ENCODE measurements at places on chromosomes 11 and 22. TPM values are rescaled to one million over a fixed set of nuclear protein-coding genes. Genes with fewer than 3 reads are reported as not detected.

The OR8D4 gene
- total RNA-seq = not detected

The DCHS1 gene
- total RNA-seq = 8.4 TPM

The CABP4 gene
- 0.38 TPM for total RNA-seq

The MS4A3 gene
- total RNA-seq = not detected

The CHRNA10 gene
- total RNA-seq = not detected

The MS4A6A gene
- 13.4 TPM for total RNA-seq

The NPAS4 gene
- not detected for total RNA-seq

The MYBPC3 gene
- not detected for total RNA-seq

The CCDC82 gene
- 15.6 TPM for total RNA-seq

The C2CD2L gene
- 21.7 TPM for total RNA-seq

The OR4A5 gene
- not detected for total RNA-seq

The MYO18B gene
- total RNA-seq = 1.6 TPM

The MAJIN gene
- not detected for total RNA-seq

The OR6T1 gene
- total RNA-seq = not detected

The RASD2 gene
- total RNA-seq = 1.7 TPM

The SPCS2 gene
- total RNA-seq = 16.3 TPM

The CASP5 gene
- total RNA-seq = not detected

The HORMAD2 gene
- total RNA-seq = not detected

The CREB3L1 gene
- total RNA-seq = 2.3 TPM

The CYB5R2 gene
- 78.4 TPM for total RNA-seq

The TMEM191B gene
- not detected for total RNA-seq

The CCDC73 gene
- total RNA-seq = not detected

The MS4A4A gene
- 2.3 TPM for total RNA-seq

The POTEH gene
- not detected for total RNA-seq

The SYCE3 gene
- not detected for total RNA-seq

The MICAL3 gene
- 40.6 TPM for total RNA-seq

The CWC15 gene
- total RNA-seq = 60.7 TPM

The OR51B4 gene
- total RNA-seq = not detected

The GPR83 gene
- 0.23 TPM for total RNA-seq

The MMP12 gene
- total RNA-seq = not detected

The ZBTB16 gene
- total RNA-seq = 474 TPM

The LMO1 gene
- total RNA-seq = 10.2 TPM

The CRELD2 gene
- total RNA-seq = 9.3 TPM

The USH1C gene
- total RNA-seq = not detected

The SYNGR1 gene
- 34.6 TPM for total RNA-seq

The APOL5 gene
- total RNA-seq = not detected

The TNNT3 gene
- 3.4 TPM for total RNA-seq

The BRSK2 gene
- total RNA-seq = not detected

The POLD4 gene
- 64.1 TPM for total RNA-seq

The ANO3 gene
- total RNA-seq = 0.08 TPM

The SYT9 gene
- 0.70 TPM for total RNA-seq

The PYGM gene
- 1.2 TPM for total RNA-seq

The RBM14 gene
- 53.2 TPM for total RNA-seq

The MIOX gene
- not detected for total RNA-seq

The DBX1 gene
- total RNA-seq = not detected

All from suprapubic skin (tissue), 4 donors.